ENCODE measurements at places on chromosomes 12 and 14.

DNA sequence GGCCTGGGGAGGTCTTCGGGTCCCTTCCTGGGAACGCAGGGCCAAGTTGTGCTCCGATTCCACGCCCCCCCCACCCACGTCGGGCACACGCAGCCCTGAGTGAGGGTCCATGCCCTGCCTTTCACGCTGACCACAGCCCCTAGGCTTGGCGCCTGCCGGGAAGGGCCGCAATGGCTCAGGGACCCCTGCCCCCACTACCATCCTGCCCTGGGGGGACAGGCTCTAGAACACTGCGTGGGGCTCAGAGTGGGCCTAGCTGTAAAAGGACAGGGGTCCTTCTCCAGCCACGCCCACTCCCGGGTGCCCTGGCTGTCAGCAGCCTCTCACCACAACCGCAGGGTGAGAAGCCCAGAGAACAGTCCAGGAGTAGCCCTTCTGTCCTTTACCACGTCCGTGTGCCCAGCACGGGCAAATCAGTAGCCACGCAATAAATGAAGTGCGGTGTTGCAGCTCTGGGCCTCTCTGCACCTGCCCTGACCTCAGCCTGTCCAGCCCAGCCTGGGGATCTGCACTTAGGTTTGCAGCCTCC is 9.4 kb upstream of the GPR68 start:
- no peak for DNase-seq

DNA sequence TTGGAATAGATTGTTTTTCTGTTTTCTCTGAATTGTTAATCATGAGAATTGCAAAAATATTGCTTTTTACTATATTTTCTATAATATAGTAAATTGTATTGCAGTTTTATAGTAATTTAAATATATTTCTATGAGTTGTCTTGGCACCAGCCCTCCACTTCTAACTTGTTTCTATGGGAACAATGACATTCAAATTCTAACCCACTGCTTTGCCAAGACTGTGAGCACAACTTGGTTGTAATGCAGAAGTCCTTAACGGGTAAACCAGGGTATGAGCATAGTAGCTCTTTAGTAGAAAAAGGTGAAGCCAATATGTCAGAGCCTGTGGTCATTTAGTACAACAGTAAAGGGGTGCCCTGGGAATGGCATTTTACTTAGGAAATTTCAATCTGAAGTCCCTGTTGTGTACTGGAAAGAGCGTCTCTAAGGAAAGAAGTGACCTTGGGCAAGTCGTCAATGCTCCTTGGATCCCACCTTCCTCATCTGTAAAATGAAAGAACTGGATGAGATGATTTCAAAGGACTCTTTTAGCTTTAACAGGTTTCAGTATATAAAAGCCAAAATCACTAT is 283.3 kb downstream of the ATP23 start:
- DNase-seq, result no peak

DNA sequence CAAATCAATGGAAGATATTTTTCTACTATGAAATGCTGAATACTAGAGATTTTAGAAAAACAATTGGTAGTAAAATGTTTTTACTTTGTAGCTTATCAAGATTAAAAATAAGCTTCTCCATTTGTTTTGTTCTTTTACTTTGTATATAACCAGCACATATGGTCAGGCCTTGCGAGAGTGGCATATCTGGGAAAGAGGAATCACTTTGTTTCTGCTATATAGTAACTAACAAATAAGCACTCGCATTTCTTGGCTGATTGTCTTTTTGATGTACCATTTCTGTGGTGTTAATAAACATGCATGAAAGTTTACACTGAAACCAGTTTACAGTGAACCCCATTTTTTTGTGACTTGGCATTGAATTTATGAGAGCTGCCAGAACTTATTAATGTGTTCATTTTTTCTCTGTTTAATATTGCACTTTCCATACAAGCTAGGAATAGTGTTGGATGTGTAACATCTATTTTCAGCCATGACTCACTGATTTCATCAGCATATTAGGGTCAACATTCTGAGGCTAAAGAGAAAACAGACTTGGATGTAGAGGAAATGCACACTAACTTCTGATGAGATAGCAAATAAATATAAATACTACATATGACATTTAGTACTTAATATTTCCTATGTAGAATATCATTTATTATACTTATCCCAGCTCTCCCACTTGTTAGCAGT is 635.5 kb downstream of the KCNH5 start:
- DNase-seq, result no peak

DNA sequence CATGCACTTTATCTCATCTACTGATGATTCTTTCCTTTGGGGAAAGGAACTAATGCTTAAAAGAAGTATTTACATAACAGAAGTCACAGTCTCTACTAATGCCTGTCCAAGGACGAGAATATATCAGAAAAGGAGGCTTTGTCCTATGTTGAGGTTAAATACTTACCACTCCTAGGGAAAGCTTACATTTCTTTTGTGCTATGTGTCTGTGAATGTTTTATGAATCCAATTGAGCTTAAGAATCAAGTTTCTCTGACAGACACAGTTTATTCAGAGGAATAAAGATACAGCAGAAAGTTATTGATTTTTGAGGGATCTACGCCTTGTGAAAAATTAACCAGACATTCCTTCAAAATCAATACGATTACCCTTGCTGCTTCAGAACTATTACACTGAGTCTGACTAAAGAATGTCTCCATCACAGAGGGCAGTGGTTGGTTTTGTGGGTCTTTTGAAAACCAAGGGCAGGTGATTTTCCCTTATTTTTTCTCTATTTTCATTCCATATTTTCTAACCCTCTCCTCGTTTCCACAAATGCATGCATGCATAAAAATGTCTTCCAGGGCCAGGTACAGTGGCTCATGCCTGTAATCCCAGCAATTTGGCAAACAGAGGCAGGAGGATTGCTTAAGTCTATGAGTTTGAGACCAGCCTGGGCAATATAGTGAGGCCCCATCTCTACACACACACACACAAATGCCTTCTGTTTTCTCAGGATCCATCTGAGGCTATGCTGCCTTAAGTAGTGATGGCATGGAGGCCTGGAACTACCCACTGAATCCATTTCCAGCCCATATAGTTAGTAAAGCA is 1095.1 kb downstream of the GALC start:
- no peak for DNase-seq

DNA sequence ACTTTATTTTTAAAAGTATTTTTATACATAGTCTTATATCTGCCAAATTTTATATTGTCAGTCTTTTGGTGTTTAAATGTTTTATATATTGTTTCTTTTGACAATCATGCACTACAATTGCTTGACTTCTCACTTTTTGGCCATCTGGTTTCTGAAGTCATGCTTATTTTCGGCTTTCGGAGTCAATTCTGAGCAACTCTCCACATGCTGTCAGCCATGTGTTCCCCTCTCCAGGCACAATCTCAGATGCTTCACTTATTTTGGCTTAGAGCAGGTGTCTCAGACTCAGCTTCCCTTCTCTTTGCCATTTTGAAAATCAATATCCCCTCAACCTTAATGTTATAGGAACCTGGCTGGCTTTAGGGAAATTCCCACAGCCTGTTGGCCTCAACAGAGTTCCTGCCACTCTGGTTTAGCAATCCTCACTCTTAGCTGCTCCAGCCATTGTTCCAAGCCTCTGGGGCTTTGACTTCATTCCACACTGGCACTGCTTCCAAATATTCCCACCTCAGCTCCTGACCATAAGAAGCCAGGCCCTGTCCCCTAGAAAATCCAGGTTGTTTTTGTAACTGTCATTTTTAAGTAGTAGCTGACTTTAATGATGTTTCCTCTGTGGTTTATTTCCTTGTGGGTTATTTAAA is 125.5 kb upstream of the FAR2 start:
- no peak for DNase-seq

- no peak for DNase-seq
Observed at GRCh38 chr12:115213118-115213517, 529.1 kb upstream of the TBX3 start.

DNA sequence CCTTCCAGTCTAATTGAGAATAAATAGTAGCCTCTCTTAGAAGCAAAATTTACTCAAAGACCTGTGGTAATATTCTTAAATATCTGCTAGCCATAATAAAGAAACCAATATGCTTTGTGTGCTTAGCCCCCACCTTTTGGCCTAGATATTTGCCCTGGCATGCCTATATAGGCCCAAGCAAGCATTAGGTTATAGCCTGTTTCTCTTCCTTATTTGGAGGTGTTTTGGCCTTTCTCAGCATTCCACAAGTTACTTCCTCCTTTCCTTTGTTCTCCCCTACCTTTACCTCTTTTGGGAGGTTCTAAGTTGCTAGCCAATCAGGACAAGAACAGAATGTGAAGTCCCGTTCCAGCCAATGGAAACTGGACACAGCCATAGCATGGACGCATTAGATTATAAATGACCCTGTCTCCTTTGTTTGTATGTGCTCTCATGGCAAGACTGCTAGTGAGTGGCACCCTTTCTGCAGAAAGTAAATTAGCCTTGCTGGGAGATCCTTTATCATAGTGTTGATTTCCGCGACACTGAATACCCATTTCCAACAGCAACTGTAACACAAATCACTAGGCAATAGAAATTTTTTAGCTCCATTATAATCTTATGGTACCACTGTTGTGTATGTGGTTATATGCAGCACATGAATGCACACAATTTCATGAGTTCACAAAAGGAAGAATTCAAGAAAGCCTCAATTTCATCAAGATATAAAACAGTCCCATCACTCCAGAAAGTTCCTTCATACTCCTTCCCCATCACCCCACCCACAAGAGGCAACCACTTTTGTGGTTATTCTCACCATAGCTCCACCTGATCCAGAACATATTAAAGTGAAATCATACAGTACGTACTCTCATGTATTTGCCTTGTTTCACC is 37.6 kb downstream of the CEP83 start:
- no peak for DNase-seq

DNA sequence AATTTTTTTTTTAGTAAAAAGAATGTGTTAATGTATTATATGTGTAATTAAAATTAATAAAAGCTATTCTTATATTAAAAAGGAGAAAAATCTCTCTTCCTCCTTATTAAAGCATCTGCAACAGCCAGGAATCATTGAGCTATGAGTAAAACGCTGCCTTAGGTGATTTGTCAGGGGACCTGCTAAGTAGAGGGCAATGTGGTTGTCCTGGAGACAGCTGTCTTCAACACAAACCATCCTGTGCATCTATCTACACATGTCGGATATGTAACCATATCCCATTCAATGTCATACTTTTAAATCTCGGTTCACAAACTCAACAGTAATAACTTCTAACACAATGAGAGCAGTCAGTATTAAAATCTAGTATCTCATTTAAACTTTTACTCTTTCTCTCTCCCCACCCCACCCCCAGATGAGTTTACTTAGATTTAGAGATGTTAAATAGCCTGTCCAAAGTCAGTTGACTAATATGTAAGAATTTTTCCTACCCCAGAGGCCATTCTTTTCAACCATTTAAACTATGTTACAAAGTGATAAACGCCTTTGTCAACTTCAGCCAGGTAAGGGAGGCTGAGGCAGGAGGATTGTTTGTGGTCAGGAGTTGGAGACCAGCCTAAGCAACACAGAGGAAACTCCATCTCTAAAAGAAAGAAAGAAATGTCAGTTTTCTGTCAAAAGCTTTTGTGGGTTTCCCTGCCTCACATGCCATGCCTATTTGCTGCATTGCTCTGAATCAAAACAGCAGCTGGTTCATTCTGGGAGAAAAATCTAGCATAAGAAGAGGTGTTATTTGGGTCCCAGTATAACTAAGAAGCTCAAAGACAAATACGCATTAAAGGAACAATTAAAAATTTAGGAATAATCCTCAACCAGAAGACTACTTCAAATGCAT is 413.7 kb upstream of the CCDC196 start:
- no peak for DNase-seq

- no peak for DNase-seq
Observed at GRCh38 chr14:98950353-98950895, 321.6 kb downstream of the BCL11B start.

- no peak for DNase-seq
Observed at GRCh38 chr14:64098120-64098519, 196.1 kb downstream of the ESR2 start.

DNA sequence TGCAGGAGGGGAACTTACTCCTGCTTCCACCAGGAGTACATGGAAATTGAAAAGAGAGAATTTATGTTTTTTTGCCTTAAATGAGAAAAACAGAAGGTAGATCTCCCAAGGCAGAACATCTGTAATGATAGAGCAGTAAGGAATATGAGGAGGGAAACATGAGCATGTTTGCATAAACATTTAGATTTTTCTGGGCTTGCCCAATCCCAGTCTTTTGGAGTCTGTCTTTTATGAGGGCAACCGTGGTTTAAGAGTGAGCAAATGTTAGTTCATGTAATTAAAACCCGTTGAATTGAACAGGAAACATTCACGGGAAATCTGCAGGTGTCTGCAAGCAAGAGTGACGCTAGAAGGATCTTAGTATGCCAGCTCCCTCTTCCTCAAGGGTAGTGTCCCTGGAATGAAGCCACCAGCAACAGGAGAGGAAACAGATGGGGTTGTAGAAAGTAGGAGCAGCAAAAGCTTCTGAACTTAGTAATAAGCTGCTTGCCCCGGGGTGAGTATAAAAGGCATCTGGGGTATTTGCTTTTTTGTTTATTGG is 79.3 kb downstream of the ARF6 start:
- peak; percentile 34 for DNase-seq

DNA sequence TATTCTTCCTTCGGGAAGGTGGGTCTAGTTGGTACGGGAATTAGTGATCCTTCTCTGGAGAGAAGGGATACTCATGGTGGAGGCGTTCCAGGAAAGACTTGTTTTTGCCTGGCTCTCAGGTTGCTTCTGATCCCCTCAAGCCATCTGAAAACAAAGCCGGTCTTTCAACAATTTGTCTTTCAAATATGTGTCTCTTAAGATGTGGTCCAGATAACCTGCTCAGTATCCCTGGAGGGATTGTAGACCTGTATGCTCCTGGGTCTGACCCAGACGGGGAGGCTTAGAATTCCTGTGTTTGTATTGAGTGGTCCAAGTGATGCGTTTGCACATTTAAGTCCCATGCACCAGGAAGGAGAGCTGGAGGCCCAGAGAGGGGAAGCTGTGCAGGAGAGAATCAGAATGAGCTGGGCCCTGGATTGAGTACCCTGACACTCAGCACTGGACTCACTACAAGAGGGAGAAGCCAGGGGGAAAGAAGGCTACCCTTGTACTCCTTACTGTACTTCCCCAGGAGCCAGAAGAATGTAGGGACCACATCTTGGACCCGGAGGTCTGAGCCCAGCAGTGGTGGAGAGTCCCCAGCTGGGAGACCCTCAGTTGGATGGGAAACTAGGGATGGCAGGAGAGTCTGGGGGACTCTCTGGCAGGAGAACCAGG is 40.4 kb downstream of the ERH start:
- no peak for DNase-seq

DNA sequence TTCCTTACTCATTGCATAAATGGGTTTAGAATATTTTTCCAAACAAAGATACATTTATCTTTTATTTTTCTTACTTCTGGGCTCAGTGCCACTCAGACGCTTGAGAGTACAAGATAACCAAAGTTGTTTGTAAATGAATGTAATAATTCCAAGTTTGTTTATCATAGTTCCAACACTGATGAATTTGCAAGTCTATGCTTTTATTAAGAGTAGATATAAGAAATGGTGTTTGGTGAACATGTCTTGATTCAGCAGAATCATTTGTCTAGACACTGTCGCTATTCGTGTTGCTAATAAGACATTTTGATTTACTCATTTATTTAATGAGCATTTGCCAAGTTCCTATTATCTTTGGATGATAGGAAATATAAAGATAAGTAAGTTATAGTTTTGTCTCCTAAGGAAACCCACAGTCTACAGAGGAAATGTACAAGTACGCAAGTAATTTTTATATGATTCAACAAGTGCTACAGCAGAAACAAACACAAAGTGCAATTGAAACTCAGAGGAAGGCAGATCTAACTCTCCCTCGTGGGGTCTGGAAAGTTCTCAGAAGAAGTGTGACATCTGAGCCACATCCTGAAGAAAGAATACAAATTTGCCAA is 132.8 kb upstream of the FSCB start:
- DNase-seq, result no peak

Data from NCI-H1694 treated with DMSO at 0.1 percent for 48 hours (cell line).